ENCODE measurements at places on chromosomes 3 and 15.
A peak's percentile ranks its signal among the peaks of the same experiment; 100 is the strongest.

DNA sequence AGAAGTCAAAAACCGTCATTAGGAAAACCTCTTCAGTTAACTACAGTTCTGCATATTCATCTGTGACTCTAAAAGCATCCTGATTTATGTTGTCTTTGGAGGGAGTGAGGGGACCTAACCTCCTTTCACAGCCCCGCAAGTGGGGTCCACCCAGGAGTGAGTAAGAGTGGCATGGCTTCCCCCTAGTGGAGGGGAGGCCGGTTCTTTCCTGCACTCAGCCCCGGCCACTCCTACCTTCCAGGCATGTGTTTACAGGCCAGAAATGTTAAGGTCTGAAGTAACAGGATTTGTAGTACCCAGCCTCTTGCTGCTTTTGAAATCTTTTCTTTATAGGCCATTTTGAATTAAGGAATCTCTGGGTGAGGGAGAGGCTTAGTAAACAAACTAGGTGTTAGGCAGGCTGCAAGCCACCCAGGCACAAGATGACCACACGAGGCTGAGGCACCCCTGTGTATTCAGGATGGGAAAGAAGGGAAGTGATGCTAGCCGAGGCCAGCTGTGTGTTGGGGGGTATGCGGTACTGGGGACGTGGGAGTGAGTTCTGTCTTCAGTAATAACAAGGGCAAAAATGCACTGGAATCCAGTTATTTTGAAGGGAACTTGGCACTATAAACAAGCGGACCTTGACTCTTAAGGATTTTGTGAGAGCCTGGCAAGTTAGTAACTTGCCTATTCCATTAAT is 50.5 kb downstream of the CTDSPL start:
- no peak for DNase-seq

DNA sequence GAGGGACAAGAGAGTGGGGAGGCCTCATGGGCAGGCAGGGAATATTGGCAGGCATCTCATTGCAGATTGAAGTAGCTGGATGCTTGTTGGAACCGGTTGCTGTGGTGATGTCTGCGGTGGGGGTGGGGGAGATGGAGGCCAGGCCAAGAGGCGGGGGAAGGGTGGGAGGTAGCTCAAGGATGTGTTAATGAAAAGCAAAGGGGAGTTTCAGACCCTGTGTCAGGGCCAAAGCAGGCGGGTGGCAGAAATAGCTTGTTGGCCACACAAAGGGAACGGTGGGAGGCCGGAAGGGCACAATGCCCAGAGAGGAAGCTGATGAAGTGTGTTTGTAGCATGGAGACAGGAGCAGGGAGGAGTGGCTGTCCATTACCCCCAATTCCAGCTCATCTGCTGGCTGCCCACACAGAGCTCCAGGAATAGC is 28.0 kb downstream of the CCDC33 start:
- no peak for DNase-seq

- no peak for DNase-seq
Observed at GRCh38 chr3:57953576-57953975, 54.6 kb upstream of the FLNB start.

DNA sequence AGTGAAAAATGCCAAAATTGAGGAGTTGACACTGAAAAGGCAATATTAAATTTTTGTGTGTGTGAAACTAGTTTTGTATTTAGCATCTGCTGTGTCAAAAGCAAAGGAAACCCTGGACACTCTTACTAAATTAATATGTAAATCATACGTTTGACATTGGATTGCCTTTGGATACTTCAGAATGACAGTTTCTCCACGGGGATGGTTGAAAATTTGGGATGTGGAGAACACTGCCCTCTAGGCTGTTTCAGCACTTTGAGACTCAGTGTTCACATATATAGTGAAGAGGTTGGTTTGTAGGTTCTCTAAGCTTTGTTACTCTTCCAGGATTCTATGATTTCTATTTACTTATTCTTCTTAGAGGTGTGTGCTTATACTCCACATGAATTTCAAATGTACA is 3.0 kb downstream of the ROBO2 start:
- DNase-seq, result peak; percentile 27

GRCh38 chr3:29933802-29934490 is 653.1 kb downstream of the RBMS3 start:
- peak; percentile 72 for DNase-seq
